ENCODE measurements at places on chromosomes 1 and 21.

DNA sequence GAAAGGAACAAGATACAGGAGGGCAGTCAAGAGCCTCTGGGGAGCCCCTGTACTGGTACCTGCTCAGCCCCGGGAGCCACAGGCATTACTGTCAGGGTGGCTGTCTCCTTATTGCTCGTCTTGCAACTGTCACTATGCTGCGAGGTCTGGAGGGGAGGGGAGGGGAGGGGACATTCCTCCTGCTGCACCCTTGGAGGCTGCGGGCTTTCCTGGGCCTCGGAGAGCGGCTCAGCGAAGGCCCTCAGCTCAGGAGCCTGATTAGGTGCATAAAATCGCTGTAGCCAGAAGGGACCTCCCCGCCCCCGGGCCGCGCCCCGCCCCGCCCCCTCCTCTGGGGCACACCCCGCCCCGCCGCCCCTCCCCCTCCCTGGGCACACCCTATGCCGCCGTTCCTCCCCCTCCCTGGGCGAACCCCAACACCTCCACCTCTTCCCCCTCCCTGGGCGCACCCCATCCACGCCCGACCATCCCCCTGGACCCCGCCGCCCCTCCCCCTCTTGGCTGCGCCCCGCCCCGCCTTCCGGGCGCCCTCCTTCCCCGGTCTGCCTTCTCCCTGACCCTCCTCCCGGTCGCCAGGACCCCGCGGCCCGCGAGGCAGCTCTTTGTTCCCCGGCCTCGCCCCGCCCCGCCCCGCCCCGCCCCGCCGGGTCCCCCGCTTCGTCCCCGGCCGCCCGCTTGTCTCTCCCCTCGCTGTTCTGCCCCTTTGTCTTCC is 35.5 kb downstream of the CACHD1 start:
- DNase-seq = no peak

- no peak for DNase-seq
Measured at GRCh38 chr21:35819134-35819533, 241.2 kb downstream of the SETD4 start.

DNA sequence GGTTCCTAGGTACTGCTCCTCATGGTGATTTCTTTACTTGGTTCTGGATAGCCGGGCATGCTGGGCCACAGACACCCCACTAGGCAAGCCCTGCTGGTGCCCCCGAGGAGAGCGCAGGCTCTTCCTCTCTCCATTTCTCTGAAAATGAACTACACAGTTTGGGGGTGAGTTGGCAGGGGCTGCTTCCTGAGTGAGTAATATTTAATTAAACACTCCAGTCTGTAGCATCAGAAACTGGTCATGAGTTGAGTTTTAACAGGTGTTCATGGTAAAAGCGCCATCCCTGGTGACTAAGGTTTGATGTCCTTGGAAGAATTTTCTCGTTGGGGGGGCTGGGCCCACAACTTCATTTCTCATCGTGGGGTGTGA is 1.7 kb downstream of the SPSB1 start:
- DNase-seq = no peak

DNA sequence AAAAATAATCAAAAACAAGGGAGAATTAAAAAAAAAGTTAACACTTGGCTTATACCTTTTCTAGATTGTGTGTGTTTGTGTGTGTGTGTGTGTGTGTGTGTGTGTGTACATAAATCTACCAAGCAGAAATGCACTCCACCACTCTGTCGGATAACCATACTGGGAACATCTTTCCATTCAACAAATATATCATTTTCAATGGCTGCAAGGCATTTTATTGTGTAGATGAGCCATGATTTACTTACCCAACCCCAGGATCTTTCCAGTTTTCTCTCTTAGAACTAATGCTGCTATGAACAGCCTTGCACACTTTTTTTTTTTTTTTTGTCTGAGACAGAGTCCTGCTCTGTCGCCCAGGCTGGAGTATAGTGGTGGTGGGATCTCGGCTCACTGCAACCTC is 25.8 kb downstream of the LRRC38 start:
- DNase-seq = no peak

DNA sequence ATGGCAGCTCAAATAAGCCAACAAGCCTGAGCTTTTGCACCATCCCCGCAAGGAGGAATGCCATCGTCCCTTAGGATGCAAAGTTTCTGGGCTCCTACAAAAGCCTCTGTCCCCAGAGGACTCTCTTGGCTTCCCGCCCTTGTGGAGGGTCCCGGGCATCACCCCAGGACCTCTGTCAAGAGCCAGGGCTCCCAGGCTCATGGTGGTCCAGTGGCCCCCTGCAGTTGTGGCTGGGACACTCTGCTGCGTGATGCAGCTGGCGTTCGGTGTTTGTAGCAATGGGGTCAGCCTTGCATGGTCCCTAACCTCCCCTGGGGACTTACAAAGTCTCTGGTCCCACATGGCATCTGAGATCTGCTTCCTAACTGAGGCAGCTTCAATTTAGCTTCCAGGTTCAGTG is 104.7 kb downstream of the RIPK4 start:
- no peak for DNase-seq

GRCh38 chr1:188023206-188023605 is 1194.5 kb downstream of the PLA2G4A start:
- no peak for DNase-seq
